ENCODE measurements at places on chromosomes 3 and 15. TPM values are rescaled to one million over a fixed set of nuclear protein-coding genes. Genes with fewer than 3 reads are reported as not detected.

Gene PARP15
- not detected for total RNA-seq

Gene CYP19A1
- 0.30 TPM for total RNA-seq

Gene ABI3BP
- 1.6 TPM for total RNA-seq

Gene NEDD4
- 13.5 TPM for total RNA-seq

Gene C2CD4B
- total RNA-seq, result 0.68 TPM

Gene DCLK3
- not detected for total RNA-seq

Gene TXNRD3
- total RNA-seq, result 10.6 TPM

Gene IFT122
- total RNA-seq, result 50.1 TPM

Gene XCR1
- total RNA-seq, result 0.23 TPM

Gene ATP13A4
- total RNA-seq, result 0.23 TPM

Gene SLC6A20
- total RNA-seq, result not detected

Gene CELF6
- total RNA-seq, result 0.35 TPM

Gene LMAN1L
- total RNA-seq, result not detected

Gene GPR171
- total RNA-seq, result not detected

Gene CAND2
- 4.8 TPM for total RNA-seq

Gene ZNF80
- not detected for total RNA-seq

Gene KIF23
- total RNA-seq, result 2.5 TPM

Gene INSYN1
- 0.45 TPM for total RNA-seq

Gene ITIH1
- not detected for total RNA-seq

Gene DMXL2
- 15.1 TPM for total RNA-seq

Gene ITPKA
- 0.60 TPM for total RNA-seq

Gene CLEC3B
- 46.7 TPM for total RNA-seq

Gene FANCD2OS
- total RNA-seq, result not detected

Gene DAZL
- not detected for total RNA-seq

Gene CD200
- total RNA-seq, result 24.0 TPM

Gene GDPGP1
- total RNA-seq, result 6.2 TPM

Gene UPK1B
- not detected for total RNA-seq

Gene ARPP19
- total RNA-seq, result 43.6 TPM

Gene SMAD6
- total RNA-seq, result 92.1 TPM

Gene CCDC50
- 72.0 TPM for total RNA-seq

Gene KIF7
- 10.7 TPM for total RNA-seq

Gene SNTN
- not detected for total RNA-seq

Gene LEKR1
- 0.47 TPM for total RNA-seq

Gene CCR9
- not detected for total RNA-seq

Gene PATL2
- 0.82 TPM for total RNA-seq

Gene MUC4
- not detected for total RNA-seq

Data from smooth muscle cell of the coronary artery (primary cell).